ENCODE measurements at places on chromosomes 1 and 21.

DNA sequence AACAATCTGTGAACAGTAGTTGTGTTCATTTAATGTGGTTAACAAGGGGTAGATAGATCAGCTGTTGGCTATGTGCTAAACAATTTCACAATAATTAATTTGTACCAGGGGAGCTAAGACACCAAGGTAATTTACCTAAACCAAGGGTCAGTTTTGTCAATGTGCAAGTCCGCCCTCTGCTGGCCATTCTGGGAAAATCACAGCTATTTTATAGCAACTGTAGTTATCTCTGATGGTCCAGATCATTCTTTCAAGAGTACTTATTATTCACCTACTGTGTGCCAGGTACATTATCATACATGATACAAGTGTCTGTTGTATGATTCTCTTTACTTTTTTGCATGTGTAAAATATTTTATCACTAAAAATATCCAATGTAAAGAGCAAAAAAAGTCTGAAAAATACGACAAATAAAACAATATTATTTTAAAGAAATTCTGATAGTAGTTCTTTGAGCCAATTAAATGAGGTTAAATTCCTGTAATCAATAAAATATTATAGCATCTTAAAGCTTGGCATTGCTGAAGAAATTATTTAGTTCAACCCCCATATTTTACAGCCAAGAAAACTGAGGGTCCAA, 312.3 kb upstream of the FAM78B start:
- DNase-seq: peak; percentile 42

DNA sequence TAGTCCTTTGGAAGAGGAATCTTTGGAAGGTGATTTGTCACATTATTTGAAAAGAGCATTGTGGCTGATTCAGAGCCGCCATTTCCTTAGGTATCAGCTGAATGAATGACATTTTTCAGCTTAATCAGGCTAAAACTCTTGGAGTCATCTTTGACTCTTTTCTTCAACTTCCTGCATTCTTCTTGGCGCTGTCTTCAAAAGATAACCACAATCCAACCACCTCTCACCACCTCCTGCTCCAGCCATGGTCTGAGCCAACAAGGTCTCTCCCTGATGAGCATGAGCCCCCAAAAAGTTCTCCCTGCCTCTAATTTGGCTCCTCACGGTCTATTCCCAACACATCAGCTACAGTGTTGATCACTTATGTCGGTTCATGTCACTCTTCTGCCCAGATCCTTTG, 297.6 kb upstream of the RUNX1 start:
- DNase-seq: no peak

DNA sequence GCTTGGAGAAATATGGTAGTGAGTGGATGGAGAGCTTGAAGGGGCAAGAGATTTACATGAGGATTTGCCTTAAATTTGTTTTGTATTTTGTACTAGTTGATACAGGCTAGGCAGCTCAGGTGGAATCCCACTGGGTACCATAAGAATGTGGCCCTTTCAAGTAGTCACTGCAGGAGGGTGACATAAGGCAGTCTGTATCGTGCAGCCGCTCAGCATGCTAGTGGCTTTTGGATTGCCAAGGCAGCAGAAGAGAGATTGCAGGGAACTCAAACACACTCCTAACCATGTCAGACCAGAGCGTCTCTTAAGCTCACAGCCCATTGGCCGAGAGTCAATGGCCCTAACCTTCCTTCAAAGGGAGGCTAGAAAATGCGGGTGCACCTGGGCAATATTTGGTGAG, 420.0 kb downstream of the ADGRL2 start:
- no peak for DNase-seq

- peak; percentile 68 for DNase-seq
These were observed 14.4 kb upstream of the NOS1AP start for GRCh38 chr1:162055062-162055461.

GRCh38 chr1:6427441-6428390, 3.1 kb downstream of the ESPN start:
- no peak for DNase-seq

GRCh38 chr1:163406772-163407171, 85.0 kb downstream of the NUF2 start:
- no peak for DNase-seq

- no peak for DNase-seq
These were observed 38.6 kb downstream of the NSL1 start for GRCh38 chr1:212752934-212753497.

All from A549 (cell line).